Anterior cingulate cortex (tissue), 58 donors: ENCODE measurements at places on chromosomes 5 and 9.

GRCh38 chr5:107505763-107506534 is 164.8 kb downstream of the EFNA5 start:
- no peak for DNase-seq

DNA sequence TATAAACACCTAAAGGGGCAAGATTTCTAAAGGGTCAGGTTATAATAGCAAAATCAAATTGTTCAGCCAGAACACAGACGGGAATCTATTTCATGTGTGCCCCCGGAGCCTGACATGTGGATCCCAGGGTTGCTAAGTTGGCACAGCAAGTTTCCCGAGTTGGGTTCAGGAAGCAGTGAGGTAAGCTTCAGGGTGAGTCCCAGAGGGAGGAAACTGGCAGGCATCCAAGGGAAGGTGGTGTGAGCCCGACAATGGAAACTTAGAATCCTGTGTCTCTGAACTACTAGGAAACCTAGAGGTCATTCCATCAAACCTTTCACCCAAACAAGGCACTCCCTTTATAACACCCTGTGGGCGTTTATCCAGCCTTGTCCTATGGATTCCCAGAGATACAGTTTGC is 98.4 kb downstream of the ADRB2 start:
- DNase-seq: no peak

DNA sequence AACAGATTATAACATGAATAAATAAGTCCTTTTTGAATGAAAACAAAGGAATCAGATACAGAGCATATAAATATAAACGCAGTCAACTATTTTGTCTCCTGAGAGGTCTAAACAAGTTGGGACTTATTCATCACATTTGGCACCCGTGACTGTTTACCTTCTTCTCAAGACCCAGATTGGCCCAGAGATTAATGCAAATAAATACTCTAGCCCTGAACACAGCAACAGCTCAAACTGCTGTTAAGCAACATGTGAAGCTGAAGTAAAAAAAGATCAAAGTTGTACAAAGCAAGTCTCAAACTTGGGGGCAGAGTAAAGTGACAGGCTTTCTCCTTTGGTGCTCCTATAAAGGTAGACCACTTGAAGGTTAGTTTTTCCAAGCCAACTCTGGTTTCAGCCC is 95.0 kb upstream of the NR5A1 start:
- DNase-seq: no peak

- DNase-seq: no peak
These were observed 117.6 kb upstream of the ANKRD55 start for GRCh38 chr5:56350597-56351170.

- DNase-seq: no peak
These were observed 11.2 kb downstream of the CTNNAL1 start for GRCh38 chr9:109002141-109002540.

DNA sequence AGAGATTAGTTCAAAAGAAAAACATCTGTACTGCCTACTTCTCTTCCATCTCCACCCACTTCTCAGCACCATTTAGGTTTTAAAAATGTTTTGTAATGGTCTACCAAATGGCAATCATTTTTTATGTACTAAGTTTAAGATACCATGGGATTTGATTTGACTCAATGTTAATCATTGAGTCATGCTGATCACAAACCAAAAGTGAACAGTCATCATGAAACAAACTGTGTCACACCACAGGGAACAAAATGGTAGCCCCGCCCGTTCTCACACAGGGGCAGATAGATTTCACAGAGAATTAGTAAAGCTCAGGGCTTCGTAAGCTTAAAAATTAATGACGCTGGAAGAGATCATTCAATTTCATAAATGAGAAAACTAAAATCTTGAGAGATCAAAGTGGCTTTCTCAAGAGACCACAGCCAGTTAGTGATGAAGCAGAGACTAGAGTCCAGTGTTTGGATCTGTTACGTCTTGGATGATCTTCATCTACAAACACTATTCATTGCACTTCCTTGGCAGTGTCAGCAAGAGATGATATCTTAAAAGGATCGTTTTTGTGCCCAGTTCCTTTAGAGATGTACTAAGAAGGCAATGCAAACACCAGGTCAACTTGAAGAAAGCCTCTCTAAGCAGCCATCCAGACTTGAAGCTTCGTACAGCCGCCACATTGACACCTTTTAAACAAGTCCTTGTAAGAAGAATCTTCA is 33.9 kb upstream of the TRIO start:
- DNase-seq: no peak

GRCh38 chr9:99253772-99254431 is 31.8 kb downstream of the SEC61B start:
- DNase-seq: no peak

GRCh38 chr9:22308177-22308576 is 138.4 kb upstream of the DMRTA1 start:
- no peak for DNase-seq

DNA sequence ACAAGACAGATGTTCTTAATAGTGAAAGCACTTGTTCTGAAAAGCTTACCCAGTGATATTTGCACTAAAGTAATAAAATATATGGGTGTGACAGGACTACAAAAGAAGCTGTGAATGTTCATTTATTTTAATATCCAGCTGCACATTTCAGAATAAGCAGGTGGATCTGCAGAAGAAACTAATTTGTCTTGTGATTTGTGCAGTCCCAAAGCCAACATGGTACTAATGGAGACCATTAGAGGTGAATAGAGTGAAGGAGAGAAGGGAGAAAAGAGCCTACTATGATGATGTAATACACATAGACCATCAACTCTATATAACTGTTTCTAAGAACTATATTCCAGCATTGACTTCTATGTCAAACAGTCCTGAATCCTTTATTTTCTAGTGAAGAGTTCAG is 362.8 kb downstream of the ISL1 start:
- DNase-seq: no peak

GRCh38 chr5:79093762-79094161 is 17.8 kb upstream of the BHMT start:
- no peak for DNase-seq

GRCh38 chr9:137784641-137785513 is 92.7 kb upstream of the CACNA1B start:
- DNase-seq: no peak

- no peak for DNase-seq
These were observed 19.1 kb upstream of the QSOX2 start for GRCh38 chr9:136264441-136265405.

GRCh38 chr5:133341915-133342710 is 270.2 kb downstream of the FSTL4 start:
- DNase-seq: no peak

DNA sequence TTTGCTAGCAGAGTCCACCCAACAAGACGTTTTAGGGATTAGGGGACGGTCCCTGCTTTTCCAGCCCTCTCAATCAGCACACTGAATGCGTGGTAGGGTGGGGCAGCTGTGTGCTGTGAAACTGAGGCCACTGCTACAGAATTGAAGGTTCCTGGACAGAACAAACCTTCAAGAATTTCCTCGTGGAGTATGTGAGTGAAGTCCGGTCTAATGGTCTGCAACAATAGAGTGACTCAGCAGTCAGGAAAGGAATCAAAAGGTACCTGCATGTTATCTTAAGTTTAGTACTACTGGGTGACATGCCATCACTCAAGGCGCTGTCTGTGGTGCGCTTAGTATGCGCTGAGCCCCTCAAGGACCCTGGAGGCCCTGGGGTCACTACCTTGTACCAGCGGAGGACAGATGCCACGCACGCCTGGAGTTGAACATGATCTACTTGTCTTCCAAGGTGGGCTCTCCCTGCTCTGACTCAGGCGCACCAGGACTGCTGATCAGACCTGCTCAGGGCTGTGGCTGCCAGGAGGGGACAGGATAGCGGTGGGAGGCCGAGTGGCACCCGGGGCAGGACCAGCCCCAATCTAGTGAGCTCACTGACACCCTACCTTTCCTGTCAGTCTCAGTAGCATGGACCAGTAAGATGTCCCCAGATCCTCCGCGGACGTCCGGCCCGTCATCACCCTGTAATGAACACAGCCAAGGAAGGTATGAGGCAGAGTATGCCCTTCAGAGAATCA is 50.5 kb downstream of the PRRT1B start:
- DNase-seq: no peak

DNA sequence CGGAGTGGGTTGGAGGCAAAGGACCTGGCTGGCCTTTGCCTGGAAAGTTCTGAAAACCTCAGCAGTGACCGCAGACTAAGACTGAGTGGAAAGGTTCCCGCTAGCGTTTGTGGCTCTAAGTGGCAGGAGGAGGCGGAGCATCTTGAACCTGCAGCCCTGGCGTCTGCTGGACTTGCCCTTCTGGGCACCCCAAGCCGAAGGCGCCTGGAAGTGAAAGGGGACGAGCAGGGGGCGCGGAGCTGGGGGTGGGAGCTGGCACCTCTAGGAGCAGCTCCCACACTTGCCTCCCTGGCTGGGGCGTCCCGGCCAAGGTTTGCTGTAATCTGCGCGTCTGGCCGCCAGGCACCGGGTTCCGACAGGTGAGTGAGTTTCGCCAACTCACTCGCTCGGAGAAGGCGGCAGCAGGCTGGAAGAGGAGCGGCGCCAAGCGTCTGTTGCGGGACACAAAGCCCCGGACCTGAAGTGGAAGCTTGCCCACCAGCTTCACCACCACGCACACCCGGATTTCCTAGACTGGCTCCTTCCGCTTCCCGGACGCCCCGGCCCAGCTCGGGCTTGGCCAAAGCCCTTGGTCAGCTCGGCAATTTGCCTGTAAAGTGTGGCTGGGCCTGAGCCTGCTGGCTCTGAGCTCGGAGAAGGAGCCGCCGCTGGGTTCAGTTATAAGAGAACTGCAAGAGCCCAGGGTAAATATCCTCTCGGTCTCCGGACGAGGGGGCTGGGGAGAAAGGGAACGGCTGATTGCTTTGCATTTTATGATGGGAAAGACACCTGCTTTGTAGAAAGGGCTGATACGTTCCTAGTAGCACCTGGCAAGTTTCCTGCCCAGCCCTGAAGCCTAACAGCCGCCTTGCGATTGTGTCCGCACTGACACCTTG is at the start of gene GNA14:
Gene GNA14, minus strand, starts transcription at position 89 of the 875 bp plus-strand sequence. CDS start 529 bp downstream, outside the sequence.
- no peak for DNase-seq

DNA sequence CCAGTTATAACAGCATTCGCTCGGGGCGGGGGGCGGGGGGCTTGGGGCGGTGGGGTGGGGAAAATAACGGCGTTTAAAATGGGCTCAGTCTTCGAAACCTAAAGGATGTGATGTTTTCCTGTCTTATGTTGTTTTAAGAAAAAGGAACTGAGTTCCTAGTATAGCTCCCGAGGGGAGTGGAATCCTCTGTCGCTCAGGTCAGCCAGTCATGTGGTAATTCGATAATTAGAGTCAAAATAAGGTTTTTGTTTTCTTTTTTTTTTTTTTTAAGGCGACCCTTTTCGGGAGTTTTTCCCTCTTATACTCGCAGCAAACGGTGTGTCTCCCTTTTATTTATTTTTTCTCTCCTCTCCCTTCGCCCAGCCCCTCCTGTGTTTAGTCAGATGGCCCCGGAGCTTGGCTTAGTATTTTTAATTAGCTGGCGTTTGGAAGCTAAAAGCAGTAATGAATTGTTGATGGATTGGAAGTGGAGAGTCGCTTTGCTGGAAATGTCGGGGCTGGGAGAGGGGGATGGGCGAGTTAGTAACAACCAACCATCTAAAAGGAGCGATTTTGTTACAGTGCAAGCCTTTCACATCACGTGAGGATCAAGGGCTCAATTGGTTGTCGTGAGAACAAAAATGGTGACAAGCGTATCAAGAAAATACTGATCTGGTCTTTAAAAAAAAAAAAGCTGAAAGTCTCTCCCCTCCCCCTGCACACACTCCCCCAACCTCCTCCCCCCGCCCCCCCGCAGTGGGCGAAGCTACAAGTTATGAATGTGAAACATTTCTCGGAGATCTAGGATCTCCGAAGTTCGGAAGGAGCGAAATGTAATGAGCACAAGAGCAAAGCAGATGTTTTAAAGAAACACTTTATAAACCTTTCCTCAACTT is 714 bp upstream of the ZNF608 start:
- peak; percentile 81 for DNase-seq

DNA sequence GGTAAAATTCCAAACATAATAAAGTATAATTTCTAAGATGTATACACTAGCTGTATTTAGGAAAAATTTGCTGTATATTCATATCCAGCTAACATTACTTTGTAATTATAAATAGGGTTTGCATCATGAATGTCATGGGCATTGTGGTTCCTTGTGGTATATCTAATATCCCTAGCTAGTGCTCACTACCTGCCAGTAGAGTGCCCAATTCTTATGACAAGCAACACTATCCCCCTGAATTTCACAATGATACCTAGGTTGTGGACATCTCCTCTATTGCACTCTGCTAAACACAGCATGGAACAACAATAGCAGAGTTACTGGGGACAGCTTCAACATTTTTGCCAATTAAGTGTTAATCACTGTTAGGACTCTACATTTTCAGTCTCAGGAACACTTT is 1656.5 kb downstream of the EFNA5 start:
- no peak for DNase-seq

GRCh38 chr5:141001844-141002604 is 35.7 kb downstream of the PCDHAC2 start:
- DNase-seq: no peak

DNA sequence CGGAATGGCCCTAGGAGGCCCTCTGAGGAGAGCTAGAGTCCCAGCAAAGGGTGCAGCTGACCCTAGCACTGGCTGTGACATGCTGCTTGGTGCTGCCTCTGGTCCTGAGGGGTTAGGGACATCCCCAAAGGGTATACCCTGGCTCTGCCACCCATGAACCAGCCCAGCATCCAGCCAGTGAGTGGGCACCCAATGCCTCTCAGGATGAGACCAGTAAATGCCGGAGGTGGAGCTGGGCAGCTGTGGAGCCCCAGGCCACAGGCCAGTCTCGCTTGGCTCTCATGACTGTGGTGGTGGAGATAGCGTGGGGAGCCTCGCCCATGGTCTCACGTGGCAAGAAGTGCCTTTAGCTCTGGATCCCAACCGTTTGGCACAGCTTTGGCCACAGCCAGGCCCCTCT is 3.7 kb upstream of the CEL start:
- DNase-seq: no peak

DNA sequence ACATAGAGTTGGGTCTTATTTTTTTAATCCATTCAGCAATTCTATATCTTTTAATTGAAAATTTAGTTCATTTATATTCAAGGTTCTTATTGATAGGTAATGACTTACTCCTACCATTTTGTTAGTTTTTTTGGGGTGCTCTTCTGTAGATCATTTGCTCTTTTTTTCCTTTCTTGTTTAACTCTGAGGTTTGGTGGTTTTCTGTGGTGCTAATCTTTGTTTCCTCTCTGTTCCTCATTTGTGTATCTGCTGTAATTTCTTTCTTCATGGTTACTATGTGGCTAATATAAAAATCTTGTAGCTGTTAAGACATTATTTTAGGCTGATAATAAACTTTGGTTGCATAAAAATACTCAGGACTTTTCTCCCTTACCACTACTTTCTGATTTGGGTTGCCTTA is 181.6 kb upstream of the DMRTA1 start:
- no peak for DNase-seq

DNA sequence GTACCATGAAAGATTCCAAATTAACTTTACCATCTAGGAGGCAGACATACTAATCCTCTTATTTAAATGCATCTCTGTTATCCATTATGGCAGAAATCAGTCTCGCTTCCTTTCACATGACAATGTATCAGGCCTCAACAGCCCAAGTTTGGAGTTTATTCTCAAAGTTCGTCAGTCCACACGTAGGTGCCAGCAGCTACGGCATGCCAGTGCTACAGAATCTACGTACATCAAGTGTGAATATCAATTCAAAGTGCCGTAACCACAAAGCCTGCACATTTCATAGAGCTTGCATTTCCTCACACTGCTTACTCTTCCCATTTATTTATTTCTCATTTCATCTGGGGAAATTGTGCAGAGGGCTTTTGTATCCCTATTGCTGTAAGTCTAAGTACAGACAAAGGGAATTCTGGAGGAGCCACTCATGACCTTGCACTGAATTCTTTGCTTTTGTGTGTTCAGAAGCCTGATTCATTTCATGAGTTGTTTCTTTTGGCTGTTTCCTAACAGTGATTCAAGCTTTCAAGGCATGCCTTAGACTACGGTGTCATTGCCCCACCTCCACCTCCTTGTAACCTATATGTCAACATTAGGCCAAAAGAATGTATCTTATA is 10.0 kb downstream of the ENC1 start:
- DNase-seq: no peak
